ENCODE measurements at places on chromosomes 5 and 9.

- no peak for DNase-seq
These were observed 89.6 kb upstream of the BNC2 start for GRCh38 chr9:16960084-16960483.

GRCh38 chr5:31758803-31759425 is 120.0 kb downstream of the PDZD2 start:
- DNase-seq = no peak

- no peak for DNase-seq
These were observed 27.7 kb downstream of the G3BP1 start for GRCh38 chr5:151799407-151799806.

- DNase-seq = no peak
These were observed 1220.0 kb downstream of the PTPRD start for GRCh38 chr9:9392755-9393154.

DNA sequence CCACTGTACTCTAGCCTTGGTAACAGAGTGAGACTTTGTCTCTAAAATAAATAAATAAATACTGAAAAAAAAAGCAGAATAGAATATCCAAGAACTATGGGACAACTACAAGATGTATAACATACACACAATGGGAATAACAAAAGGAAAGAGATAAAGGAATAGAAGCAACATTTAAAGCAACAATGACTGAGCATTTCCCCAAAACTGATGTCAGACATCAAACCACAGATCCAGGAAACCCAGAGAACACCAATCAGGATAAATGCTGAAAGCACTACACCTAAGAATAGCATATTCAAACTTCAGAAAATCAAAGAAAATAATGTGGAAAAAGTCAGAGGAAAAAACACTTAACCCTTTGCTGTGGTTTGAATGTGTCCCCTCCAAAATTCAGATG is 436.4 kb downstream of the ACTL7B start:
- no peak for DNase-seq

GRCh38 chr9:128408963-128409431 is 11.7 kb upstream of the CERCAM start:
- DNase-seq = no peak

DNA sequence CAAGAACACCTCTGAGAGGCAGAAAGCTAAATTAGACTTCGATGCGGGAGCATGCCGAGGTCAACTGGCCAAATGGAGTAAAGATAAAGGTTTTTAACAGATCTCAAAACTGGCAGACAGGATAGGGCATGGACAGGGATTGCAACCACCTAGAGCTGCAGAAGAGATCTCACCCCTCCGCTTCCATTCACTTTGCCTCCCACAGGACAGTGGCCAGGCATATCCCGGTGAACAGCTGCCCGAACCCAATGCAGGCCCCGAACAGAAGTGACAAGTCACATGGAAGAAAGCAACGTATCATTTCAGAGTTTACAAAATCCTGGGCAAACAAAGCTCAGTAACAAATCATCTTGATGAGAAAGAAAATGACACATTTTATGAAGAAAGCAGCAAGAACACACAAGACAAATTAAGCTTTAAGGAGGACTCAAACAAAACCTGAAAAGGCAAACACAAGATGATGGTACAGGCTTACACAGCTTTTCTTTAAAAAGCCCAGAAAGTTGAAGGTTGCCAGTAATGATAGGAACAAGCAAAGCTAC is 18.4 kb downstream of the RNF130 start:
- DNase-seq = no peak

DNA sequence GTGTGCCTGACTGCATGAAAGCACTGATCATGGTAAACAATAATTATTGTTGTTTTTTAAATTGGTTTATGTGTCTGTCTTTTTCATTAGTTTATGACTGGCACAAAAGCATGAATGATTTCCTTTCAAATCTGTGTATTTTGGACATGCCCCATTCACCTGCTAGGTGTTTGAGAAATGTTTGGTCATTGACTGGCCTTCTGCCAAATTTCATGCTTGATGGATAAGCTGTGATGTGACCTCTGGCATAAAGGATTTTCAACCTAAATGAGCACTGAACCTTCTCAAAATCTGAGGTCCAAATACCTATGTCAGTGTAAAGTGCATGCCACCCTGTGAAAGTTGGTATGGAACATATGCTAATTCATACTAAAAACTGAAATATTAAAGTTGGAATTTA is 204.5 kb downstream of the BRINP1 start:
- no peak for DNase-seq

DNA sequence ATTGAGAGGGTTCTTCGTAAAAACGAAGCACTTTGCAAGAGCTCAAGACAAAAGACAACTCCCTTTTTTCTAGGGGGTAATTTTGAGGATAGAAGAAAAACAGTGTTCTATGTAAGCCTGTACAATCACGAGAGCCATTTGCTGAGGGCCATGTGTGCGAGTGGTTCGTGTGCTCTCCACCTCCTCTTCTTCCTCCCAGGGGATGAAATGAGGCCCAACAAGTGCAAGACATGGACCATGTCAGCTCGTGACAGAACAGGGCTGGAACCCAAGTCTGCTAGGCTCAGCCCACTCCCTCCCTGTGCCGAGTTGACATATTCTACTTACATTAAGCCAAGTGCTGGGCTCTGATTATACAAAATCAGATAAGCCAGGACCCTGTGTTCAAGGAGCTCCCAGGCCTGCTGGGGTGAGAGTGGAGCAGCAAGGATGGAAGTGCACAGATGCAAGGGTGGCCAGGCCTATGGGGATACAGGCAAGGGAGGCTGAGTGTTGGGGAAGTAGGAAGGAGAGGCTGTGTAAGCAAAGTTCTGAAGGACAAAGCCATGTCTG is 97.9 kb upstream of the MSX2 start:
- no peak for DNase-seq

GRCh38 chr9:115229496-115229895 is 111.5 kb upstream of the TNC start:
- no peak for DNase-seq

GRCh38 chr5:106290841-106291240 is 1379.9 kb downstream of the EFNA5 start:
- DNase-seq = no peak

- DNase-seq = no peak
These were observed 41.0 kb downstream of the TRPM6 start for GRCh38 chr9:74846766-74847165.

DNA sequence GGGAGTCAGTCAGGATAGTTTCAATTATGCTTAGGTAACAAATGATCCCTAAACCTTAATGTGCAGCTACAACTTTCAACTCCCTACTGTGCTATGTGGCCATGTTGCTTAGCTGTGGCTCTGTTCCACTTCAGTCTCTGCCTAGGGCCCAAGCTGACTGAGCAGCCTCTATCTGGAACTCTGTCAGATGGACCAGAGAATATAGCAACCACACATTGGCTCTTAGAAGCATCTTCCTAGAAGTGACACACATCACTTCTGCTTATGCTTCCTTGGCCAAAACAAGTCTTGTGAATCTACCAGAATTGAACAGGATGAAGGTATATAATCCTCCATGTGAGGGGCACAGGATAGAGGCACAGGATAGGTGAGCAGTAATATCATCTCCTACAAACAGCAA is 36.7 kb upstream of the TNC start:
- no peak for DNase-seq

All from CD4-positive, alpha-beta T cell treated with Interleukin-12 subunit alpha and Interleukin-12 subunit beta, for 1 hour (primary cell).